Stimulated activated CD4-positive, alpha-beta T cell treated with anti-CD3 and anti-CD28 coated beads, Interleukin-15, amount 100 ng/mL, for 1 hour (primary cell): ENCODE measurements at places on chromosomes 13 and 19.

GRCh38 chr13:21984156-21984555 is 313.3 kb downstream of the FGF9 start:
- no peak for DNase-seq

DNA sequence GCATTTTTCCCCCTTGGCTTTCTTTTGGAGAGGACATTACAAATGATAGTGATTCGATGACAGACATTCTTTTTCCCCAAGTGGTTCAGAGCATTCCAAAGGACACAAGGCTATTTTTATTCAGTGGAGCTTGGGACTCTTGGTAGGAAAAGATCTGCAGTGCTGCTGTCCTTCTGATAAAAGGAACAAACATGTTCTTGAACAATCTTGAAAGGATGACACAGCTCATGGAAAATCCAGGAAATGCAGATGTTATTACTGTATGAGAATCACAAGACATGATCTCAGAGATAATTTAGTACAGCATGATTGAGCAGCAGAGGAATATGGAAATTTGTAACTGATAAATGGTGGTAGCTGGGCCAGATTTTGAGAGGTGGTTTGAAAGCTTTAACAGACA is 96.2 kb upstream of the RFC3 start:
- no peak for DNase-seq

DNA sequence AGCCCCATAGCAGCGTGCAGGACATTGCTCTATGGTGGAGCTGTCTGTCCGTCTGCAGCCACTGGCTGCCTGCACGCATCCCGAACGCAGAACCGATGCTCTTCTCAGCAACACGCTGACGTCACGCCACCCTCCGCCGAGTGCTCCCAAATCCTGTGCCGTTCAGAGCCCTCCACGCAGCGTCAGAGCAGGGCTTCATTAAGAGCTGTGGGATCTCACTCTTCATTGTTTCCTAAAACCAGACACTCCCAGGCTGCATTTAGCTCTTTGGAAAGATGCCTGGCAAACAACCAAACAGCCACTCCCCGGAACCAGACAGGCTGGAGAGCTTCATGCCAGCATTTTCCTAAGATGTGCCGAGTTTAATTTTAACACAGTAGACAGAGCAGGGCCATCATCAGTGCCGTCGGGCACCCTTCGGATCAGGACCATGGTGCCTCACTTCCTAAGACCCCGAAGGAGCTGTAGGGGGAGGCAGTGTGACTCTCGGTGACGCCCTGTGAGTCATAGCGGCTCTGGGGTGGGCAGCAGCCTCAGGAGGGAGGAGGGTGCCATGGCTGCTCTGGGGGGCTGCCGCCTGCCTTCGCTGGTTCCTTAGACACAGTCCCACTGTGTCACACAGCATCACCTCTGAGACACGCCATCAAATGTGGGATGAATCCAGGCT is 131.5 kb upstream of the MCF2L start:
- no peak for DNase-seq

DNA sequence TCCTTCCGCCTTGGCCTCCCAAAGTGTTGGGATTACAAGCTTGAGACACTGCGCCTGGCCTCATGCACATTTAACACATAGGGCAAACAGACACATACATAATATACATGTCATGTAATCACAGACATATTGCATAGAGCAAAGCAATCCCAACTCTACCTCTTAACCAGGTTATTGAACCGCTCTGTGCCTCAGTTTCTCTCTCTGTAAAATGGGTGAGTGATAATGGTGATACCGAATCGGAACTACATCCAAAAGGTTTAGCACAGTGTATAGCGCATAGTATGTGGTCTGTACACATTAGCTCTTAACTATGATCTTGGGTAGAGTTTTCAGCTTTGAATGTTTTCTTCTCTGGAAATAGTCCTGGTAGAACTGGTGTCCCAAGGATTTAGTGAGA is 4.8 kb downstream of the CAPNS1 start:
- no peak for DNase-seq

DNA sequence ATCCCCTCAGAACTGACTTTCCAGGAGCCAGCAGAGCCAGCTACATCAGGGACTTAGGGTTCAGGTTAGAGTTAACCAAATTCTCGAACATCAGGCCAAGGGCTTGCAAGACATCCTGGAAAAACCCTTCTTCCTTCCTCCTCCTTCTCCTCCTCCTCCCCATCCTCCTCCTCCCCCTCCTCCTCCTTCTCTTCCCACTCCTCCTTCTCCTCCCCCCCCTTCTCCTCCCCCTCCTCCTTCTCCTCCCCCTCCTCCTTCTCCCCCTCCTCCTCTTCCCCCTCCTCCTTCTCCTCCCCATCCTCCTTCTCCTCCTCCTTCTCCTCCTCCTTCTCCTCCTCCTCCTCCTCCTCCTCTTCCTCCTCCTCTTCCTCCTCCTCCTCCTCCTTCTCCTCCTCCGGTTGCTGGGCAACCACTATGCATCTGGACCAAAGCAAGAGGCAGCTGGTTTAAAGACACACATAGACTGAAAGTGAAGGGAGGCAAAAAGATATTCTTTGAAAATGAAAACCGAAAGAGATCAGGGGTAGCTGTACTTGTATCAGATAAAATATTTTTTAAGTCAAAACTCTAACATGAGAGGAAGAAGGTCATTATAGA is 5.9 kb upstream of the CCL25 start:
- no peak for DNase-seq

- DNase-seq, result no peak
Measured at GRCh38 chr13:112067116-112067741, at the start of gene SOX1. SOX1 (plus strand) TSS chr13:112067149; CDS start chr13:112067659, 510 bp downstream.

DNA sequence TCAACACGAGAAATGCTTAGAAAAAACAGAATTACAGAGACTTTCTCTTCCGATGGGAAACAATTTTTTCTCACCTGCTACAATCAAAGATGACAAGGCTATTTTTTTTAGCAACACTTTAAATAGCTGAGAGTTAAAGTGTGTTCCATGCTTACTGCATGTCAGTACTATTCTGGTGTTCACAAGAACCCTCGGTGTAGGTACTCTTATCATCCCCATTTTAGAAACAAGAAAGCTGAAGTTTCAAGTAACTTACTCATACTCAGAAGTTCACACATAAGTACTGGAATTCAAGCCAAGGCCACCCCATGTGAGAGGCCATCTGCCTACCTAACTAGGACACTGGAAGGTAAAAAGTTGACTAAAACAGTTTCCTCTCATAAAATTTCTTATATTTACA is 9.0 kb upstream of the TNFRSF19 start:
- DNase-seq, result no peak

GRCh38 chr13:79846386-79846785 is 365.4 kb downstream of the NDFIP2 start:
- DNase-seq, result no peak

GRCh38 chr19:52221831-52222375 is 32.1 kb downstream of the PPP2R1A start:
- DNase-seq, result no peak

DNA sequence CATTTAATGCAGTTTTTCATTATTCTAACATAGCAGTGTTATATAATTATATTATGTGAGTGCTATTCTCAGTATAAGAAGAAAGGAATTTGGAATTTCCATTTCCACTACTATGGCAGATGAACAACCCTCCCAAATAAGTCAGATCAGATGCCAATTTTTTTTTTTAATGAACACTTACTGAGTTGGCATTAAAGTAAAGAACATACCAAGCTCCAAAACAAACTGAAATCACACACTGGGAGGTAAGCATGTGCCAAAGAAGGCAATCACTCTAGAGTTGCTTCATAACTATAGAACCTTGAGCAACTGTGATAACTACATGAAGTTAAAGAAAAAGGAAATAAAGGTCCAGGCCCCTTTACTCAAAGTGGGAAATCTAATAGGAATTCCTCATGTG is 90.3 kb downstream of the RNF17 start:
- no peak for DNase-seq

DNA sequence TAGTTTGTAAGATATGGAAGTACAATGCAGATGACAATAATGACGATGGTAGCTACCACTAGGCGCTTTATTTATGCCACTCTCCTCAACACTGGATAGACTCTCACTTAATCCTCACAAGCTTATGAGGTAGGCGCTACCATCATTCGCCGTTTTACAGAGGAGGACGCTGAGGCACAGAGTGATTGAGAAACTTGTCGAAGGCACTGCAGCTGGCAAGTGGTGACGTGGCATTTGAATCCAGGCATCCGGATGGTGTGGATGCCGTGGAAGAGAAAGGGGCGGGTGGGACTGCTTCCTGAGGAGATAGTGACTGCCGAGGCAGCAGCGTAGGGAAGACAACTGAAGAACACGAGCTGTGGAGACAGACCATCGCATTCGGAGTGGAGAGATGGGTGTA is 1.3 kb upstream of the RPS9 start:
- no peak for DNase-seq

DNA sequence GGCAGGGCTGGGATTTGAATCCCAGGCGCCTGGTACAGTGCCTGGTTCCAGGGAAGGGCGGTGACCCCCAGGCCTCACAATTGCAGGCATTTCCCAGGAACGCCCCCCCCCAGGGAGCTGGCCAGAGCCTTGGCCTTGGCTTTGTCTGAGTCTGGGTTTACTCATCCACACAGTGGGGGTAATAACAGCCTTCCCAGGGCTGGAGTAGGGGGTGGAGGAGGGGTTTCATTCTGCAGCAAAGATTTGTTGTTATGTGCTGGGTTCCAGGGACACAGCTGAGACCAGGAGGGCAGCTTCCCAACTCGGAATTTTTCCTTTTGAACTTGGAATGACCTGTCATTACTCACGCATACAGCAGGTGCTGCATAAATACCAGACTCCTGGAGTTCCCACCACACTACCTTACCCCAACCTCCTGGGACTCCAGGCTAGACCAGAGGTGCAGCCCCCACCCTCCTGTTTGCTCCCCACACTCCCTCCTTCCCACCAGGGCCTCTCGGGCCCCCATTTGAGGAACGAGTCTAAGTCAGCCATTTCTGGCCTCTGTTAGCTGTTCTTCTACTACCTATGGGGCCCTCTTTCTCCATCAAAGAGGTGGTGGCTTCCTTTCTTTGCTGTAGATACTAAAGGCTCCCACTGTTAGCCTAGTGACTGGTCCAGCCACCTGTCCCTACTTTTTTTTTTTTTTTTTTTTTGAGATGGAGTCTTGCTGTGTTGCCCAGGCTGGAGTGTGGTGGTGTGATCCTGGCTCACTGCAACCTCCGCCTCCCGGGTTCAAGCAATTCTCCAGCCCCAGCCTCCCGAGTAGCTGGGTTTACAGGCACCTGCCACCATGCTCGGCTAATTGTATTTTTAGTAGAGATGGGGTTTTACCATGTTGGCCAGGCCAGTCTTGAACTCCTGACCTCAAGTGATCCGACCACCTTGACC is 1.6 kb upstream of the ADAMTS10 start:
- no peak for DNase-seq

- no peak for DNase-seq
Measured at GRCh38 chr13:20729633-20730585, 26.4 kb downstream of the IL17D start.

GRCh38 chr19:58476498-58477015 is 405 bp downstream of the ZNF446 start:
- no peak for DNase-seq

DNA sequence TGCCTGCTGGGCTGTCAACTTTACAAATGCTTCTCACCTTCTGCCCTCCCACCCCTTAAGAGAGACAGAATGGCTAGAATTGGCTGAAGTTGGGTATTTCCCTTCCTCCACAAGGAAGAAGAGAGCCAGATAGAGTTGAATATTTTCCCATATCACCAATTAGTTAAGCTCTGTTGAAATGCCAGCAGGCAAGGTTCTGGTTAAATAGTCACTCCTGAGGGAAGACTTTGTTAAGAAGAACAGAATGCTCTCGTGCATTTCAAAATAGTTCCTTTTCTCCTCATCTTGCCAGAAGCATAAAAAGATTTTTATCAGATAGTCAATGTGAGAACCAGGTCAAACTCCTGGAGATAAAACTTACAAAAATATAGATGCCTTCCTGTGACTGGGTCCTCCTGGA is 2857.0 kb upstream of the PCDH20 start:
- no peak for DNase-seq

GRCh38 chr13:107551521-107551920 is 663.8 kb downstream of the LIG4 start:
- no peak for DNase-seq

- peak; percentile 56 for DNase-seq
Measured at GRCh38 chr13:48156466-48156865, 61.6 kb upstream of the MED4 start.

DNA sequence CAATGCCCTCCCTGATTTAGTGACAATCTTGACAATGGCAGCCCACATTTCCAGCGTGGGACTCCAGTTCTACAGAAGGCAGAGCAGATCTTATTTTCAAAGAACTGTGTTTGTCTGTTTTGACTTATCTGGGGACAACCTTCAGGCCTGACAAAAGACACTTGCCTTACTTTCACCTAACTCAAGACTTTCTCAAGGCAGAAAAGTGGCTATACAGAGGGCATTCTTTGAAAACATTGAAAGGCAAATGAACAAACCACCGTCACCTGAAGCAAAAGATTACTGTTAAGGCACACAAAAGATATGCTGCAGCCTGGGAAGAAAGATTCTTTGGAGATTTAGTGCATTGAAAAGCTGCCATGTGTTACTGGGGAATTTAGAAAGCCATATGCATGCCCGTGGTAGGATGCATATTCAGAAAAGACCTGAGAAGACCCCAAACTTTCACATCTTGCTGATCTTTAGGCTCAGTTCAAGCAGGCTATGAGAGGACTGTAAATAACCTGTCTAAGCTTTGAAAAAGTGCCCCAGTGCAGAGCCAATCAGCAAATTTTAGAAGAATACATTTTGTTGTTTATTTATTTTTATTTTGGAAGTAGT is 82.8 kb downstream of the TSC22D1 start:
- no peak for DNase-seq

- DNase-seq, result no peak
Measured at GRCh38 chr13:29855784-29856183, 5.4 kb upstream of the UBL3 start.

DNA sequence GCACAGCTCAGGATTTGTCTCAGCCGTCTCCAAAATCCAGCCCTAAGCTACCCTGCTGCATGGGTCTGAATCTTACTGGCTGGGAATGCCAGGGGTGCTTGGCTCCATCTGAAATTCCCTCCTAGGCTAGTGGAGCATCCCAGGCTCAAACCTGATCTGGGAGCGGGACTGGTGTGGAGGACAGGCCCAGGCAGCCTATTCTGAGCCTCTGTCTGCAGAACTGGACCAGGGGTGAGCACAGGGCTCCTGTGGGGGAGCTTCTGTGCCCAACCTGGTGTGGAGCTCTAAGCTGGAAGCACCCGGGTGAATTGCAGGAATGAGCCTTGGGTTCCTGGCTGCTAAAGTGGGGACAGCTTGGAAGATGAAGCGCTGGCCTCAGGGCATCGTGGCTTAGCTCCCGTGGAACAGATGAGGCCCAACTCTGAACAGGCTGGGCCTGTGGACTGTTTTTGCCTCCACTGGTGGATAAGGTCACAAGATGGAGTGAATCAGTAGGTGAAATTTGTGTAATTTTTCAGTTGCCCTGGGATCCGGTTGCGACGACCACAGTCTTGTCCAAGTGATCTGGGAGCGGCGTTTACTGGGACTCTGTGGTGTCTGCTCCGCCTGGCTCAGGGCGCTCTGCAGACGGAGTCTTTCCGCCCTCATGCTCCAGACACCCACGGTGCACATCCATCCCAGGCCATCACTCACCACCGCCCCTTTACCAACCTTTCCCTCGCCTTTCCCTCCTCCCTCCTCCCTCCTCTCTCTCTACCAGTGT is 79.5 kb downstream of the TEX29 start:
- DNase-seq, result no peak

GRCh38 chr19:49431330-49431749 is 6.2 kb downstream of the GFY start:
- DNase-seq, result no peak
